CD8-positive, alpha-beta T cell (primary cell): ENCODE measurements at places on chromosomes 3 and 15.

DNA sequence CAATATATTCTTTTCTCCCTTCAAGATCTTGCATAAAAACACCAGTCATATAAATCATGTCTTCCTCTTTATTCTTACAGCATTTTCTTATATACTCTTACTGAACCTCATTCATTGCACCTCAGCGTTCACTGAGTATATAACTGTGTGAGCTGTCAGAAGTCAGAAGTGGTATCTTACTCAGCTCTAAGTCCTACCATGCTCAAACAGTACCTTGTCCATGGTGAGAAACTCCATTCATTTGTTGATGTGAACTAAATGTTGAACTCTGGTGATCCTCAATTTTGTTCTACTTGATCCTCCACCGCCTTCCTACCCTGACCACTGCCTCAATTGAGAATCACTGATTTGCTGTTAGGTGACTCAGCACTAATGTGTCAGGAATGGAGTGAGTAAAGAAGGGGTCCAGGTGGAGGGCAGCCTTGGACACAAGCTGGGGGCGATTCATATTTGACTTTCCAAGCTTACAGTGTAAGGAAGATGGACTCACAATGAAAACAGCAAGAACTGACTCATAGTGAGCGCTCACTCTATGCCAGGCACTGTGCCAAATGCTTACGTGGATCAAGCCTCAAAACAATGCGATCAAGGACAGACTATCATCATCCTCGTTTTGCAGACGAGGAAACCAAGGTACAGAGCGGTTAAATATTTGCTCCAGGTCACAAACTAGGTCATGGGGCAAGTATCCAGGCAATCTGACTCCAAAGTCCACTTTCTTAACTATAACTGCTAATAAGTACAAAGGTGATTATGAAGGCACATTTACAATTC, 13.5 kb upstream of the ZFYVE19 start:
- DNase-seq: no peak

GRCh38 chr3:100776746-100777145, 67.5 kb downstream of the TFG start:
- no peak for DNase-seq

GRCh38 chr15:80875568-80876347, 96.6 kb downstream of the CEMIP start:
- DNase-seq: no peak

DNA sequence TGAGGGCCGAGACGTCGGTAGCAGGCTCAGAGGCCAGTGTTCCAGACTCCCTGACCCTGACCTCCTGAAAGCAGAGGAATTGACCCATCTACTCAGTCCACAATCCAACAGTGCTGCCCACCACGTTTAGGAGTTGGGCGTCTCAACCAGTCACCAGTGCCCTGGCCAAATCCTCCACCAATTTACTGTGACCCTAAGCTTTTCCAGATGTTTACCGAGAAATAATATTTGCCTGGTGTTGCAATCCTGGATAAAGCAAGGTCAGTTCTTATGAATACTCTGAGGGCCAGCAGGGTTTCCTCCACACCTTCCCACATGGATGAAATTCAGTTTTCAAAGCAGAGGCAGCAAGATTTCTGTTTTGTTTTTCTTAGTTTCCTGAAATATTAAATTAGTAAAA, 7.5 kb upstream of the APOD start:
- no peak for DNase-seq

- DNase-seq: no peak
These were observed 47.0 kb downstream of the HEG1 start for GRCh38 chr3:125008766-125009165.

DNA sequence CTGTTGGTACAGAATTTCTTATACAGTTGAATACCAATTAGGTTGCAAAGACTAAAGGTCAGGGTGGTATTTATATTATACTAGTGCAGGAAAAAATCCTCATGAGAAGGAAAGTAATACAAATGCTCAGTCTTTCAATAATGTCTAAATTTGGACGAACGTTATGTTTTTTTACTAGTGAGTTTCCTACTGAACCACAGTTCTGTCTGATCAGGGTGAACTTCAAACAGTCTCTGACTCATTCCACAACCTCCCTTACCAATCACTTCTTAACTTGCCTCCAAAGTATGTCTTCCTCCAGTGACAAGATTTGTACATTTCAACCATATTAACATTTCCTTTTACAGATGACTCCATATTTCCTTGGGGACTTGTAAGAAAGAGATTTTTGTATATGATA, 3.4 kb downstream of the TMEM212 start:
- DNase-seq: no peak

- DNase-seq: no peak
These were observed 29.6 kb downstream of the ADCY5 start for GRCh38 chr3:123419181-123419849.

DNA sequence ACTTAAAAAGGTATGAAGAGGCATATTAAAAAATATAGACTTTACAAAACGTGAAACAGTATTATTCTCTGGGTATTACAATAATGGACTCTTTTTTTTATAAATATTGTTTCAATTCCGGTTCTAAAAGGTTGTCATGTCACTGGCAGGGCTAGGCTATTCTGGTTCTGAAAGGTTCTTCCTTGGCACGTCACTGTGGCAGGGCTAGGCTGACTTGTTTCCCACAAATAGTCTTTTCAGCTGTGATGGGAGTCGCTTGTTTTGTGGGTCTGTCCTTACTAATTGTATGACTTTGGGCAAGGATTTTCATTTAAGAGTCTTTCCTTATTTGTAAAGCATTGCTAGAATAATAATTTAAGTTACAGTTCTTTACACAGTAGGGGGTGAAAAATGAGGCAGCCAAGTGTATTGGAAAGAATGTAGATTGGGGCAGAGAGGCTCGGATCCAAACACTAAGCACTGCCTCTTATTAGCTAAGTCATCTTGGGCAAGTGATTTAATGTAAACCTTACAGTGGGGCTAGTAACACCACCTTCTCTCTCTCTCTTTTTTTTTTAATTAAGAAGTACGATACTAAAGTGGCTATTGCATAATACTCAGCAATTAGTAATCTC, 12.4 kb upstream of the MELTF start:
- no peak for DNase-seq

DNA sequence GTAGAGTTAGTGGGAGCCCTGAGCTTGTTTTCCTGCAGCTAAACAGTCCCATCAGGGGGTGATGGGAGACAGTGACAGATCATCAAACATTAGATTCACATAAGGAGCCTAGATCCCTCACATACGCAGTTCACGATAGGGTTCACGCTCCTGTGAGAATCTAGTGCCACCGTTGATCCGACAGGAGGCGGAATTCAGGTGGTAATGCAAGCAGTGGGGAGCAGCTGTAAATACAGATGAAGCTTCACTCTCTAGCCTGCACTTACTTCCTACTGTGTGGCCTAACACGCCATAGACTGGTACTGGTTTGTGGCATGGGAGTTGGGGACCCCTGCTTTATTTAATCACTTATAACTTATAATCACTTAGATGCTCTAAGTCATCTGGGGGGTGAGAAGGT, 179.1 kb downstream of the AKAP13 start:
- no peak for DNase-seq

GRCh38 chr3:195153130-195153529, 117.8 kb downstream of the XXYLT1 start:
- DNase-seq: no peak

DNA sequence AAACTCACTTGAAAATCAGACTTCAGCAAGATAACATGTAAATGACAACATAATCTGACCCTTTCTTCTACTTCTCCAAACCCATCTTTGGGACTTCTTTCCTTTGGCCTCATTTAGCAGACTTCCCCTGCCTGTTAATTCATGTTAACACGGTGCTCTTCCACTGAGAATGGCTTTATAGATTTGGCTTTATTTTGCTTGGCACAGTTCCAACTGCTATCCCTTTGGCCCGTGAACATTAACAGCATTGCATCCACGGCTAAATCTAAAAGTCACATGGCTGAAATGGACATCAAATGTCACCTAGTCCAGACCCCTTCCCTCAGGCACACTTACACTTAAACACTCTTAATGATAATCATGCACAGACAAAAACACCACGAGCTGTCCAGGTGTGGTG, 3.8 kb downstream of the ZMAT3 start:
- DNase-seq: no peak
